ENCODE measurements at places on chromosomes 4 and X.

- no peak for DNase-seq
Measured at GRCh38 chrX:122055979-122056715, 1008.7 kb downstream of the GLUD2 start.

- DNase-seq = no peak
Measured at GRCh38 chr4:69748173-69748572, 12.2 kb downstream of the SULT1B1 start.

DNA sequence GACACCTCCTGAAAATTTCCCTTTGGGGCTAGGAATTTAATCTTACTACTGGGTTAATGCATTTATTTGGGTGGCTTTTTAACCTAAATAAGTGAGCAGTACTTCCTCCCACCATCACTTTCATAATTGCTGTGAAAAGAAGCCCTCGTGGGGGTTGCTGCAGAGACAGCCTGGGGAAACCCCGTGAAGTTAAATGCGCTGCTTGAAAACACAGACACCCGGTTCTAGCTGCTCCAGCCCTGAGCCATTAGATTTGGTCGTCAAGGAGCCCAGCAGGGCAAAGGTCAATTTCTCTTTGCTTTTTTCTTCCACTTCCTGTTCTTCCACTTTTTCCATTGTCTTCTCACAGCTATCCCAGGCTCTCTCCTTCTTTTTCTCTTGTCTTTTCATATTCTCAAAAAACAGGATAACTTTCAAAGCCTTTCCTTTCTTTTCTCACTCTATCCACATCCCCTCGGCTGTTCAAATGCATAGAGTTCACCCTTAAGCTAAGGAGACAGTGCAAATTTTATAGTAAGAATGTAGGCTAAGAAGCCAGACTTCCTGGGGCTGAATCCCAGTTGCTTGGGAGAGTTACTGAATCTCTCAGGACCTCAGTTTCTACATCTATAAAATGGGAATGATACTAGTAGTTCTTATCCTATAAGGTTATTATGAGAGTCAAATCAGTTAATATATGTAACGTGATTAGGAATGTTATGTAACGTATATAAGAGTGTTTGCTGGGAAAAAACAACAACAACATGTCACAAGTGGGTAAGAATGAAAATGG lies 91.5 kb upstream of the ZNF827 start:
- no peak for DNase-seq

DNA sequence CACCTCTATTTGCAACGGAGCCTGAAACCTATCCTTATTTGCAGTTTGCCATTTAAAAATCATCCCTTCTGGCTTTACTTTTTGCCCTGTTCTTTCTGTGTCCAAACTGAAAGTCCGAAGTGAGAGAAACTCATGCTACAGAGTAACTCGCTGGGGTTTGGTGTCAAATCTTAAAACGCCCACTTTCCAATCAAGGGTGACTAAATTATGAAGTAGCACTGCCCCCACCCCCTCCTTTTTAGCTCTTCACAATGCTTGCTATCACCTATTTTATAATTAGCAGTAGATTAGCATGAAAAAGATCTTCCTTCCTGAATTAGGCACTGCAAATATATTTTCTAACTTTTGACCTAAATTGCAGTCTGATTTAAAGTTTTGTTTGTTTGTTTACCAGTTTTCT lies 52.5 kb downstream of the VGLL1 start:
- DNase-seq = peak; percentile 25

DNA sequence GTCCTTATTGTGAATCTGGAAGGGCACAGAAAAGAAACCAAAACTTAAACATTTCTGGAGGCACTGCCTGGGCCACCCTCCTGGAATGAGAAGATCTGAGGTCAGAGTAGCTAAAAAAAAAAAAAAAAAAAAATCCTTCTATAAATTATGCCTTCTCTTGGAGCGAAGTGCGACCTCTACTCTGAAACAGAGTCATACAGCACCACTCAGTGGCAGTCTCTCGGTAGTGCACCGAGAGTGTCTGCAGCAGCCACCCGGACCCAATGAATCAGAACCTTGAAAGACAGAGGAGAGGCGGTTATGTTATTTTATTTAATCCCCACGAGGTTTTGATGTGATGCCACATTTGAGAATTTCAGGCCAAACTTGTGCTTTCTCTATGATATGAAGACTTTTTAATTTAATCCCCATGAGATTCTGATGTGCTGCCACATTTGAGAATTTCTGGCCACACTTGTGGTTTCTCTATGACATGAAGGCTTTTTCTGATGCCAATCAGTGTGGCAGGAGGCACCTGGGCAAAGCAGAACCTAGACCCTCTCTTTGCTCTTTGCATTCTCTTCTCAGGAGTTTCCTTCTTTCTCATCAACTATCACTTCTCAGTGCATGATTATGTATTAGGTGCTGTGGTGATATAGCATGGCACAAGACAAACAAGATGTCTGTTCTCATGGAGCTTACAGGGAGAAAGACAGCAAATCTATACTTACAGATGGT lies 5.6 kb upstream of the CT47C1 start:
- peak; percentile 28 for DNase-seq

GRCh38 chrX:148813967-148814366 lies 313.6 kb downstream of the AFF2 start:
- no peak for DNase-seq

DNA sequence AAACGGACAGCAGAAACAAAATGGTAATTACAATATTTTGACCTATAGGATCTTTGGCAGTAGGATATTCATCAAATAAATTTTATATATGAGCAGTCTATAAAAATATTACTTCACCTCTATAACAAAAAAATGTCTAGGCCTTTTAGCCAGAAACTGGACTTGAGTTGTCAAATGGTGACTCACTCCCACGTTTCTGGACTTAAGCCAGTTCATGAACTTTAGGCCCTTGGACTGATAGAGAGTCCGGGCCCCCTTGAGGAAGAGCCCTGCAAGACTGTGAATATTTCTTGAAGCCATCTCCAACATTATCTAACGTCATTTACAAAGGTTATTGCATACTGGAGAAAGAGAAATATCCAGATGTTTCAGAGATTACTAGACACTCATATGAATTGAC lies 106.8 kb upstream of the FAM47A start:
- DNase-seq = no peak

- DNase-seq = no peak
Measured at GRCh38 chrX:38864165-38864564, 62.9 kb downstream of the MID1IP1 start.

DNA sequence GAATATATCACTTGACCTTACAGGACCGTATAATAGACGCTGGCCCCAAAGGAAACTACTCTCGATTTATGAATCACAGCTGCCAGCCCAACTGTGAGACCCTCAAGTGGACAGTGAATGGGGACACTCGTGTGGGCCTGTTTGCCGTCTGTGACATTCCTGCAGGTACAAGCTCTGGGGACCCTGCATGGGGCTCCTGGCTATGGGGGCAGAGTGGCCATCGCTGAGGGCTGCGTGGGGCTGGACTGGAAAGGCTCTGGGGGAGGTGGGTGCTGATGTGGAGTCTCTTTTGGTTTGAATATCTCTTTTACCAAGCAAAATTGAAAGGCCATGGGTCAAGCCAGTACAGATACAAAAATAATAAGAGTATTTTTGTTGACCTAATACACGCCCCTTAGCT lies 33.9 kb downstream of the NELFA start:
- no peak for DNase-seq

DNA sequence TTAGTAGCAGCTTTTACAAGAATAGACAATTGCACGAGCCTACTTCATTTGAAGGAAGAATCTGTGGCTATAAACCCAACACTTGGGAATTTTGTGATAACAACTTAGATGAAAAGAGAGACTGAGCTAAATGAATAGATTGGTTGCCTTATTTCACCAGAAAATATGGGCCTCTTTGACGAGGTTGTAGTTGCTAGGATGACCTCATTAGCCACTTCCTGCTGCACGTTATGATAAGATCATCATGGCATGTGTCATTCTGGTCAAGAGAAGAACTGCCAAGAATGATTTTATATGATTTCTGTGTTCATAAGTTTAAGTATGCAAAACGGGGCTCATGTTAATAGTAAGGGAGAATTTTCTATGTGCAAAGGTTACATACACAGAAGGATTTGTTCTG lies 321.9 kb upstream of the GIMD1 start:
- no peak for DNase-seq

- DNase-seq = no peak
Measured at GRCh38 chr4:98669577-98669976, 11.2 kb upstream of the TSPAN5 start.

- no peak for DNase-seq
Measured at GRCh38 chr4:84433633-84434222, 65.4 kb downstream of the NKX6-1 start.

DNA sequence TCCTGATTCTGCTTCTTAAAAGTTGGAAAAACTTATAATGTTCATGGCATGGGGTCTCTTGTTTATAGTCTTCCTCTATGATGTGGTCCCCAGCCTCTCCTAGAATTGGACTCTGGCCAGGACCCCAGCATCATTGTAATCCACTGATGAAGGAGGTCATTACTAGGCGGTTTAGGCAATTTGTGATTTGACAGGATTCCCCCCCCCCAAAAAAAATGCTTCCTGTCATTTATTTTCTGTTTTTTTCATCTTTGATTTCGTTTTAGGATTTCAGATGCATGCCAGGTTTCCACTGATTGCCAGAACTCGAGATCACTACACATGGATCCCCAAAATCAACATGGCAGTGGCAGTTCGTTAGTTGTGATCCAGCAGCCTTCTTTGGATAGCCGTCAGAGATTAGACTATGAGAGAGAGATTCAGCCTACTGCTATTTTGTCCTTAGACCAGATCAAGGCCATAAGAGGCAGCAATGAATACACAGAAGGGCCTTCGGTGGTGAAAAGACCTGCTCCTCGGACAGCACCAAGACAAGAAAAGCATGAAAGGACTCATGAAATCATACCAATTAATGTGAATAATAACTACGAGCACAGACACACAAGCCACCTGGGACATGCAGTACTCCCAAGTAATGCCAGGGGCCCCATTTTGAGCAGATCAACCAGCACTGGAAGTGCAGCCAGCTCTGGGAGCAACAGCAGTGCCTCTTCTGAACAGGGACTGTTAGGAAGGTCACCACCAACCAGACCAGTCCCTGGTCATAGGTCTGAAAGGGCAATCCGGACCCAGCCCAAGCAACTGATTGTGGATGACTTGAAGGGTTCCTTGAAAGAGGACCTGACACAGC lies 4.9 kb downstream of the SPRY1 start:
- DNase-seq = no peak

DNA sequence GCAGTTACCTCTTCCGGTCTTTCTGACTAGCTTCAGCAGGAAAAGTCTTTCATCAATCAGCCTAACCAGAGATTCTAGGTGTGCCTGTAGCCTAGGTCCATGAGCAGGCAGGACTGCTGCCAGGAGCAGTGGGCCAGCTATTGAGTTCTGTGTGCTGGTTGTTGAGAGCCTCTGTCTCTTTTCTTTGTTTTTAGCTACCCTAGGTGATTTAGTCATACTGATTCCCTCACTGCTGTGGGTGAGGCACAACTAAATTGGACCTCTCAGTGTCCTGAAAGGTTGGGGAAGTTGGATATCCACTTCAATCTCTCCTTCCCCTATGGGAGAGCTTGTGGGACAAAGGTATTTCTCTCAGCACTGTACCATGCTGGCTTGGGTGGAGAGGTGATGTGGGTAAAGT lies 354.9 kb downstream of the GPAT3 start:
- no peak for DNase-seq

- no peak for DNase-seq
Measured at GRCh38 chrX:26927419-26927818, 535.7 kb downstream of the PPP4R3C start.

GRCh38 chrX:78125148-78125547 lies 14.3 kb downstream of the TAF9B start:
- no peak for DNase-seq

- no peak for DNase-seq
Measured at GRCh38 chr4:1510931-1511330, 104.7 kb upstream of the NKX1-1 start.

All from activated T-cell treated with anti-CD3 and anti-CD28 coated beads for 24 hours (primary cell).